ENCODE measurements at places on chromosomes 13 and 19.
A peak's percentile ranks its signal among the peaks of the same experiment; 100 is the strongest.

GRCh38 chr13:53783471-53783870, 754.9 kb downstream of the OLFM4 start:
- DNase-seq, result no peak

DNA sequence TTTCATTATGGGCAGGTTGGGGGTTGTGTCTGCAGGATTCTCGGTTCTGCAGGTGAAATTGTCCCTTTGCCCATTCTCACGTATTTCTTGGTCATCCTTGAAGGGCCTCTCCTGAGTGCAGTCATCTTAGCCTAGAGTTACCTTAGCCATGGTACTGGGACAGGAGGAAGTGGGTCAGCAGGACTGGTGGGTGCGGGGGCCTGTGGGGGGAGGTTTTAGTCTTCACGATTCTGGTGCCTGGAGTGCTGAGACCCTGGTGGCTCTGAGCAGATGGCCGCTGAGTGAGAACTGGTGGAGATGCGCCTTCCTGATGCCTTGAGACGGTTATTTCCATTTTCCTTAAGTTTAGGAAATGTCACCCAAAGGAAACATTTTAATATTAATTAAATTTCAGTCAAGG, 11.8 kb downstream of the COL4A2 start:
- DNase-seq, result no peak

GRCh38 chr13:39397226-39397895, 205.6 kb downstream of the LHFPL6 start:
- no peak for DNase-seq

GRCh38 chr13:36817996-36818803, 822 bp upstream of the RFXAP start:
- DNase-seq, result no peak

- peak; percentile 80 for DNase-seq
Measured at GRCh38 chr19:2602391-2603181, 99.9 kb downstream of the GNG7 start.

- DNase-seq, result no peak
Measured at GRCh38 chr19:39871886-39872866, 26.0 kb upstream of the FBL start.

DNA sequence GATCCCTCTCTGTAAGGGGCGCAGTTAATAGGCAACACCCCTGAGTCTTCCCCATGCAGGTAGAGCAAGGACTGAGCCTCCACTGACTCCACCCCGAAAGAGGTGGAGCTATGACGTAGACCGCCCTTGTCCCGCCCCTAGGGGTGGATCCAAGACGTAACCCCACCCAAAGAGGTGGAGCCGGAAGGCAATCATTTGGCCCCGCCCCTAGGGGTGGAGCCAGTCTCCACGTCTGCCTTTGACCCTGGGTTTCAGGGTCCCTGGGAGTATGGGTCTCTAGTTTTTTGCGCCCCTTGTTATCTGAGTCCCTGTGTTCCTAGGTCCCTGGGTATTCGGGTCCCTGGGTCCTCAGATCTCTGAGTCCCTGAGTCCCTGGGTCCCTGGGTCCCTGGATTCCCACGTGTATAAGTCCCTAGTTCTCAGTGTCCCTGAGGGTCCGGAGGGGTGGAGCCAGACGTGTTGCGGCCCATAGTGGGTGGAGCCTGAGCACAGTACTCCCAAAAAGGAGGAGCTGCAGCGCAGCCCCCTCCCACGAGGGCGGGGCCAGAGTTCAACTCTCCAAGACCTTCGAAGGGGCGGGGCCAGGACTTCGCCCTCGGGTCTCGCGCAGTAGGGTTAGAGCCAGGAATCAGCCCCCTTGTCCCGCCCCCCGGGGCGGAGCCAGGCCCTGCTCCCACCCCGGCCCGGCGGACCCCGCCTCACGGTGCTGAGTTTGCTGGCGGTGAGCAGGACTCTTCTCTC, 5.3 kb downstream of the DENND1C start:
- DNase-seq, result no peak

DNA sequence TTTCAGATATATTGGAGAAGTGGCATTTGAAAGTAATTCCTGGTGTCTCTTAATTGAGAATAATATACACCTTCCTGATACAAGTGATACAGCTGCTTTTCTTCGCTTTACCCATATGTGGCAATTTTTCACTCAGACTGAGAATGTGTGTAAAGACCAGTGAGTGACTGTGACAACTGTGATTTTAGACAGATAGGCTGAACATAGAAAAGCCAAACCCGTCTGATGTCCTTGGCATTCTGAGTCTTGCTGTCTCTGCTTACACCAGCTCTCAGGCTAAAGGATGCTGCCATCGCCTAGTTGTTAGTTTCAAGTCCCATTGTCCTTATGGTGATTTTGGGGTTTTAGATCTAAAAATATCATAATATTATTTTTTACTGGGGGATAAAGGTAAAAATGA, 492.6 kb downstream of the RFC3 start:
- no peak for DNase-seq

DNA sequence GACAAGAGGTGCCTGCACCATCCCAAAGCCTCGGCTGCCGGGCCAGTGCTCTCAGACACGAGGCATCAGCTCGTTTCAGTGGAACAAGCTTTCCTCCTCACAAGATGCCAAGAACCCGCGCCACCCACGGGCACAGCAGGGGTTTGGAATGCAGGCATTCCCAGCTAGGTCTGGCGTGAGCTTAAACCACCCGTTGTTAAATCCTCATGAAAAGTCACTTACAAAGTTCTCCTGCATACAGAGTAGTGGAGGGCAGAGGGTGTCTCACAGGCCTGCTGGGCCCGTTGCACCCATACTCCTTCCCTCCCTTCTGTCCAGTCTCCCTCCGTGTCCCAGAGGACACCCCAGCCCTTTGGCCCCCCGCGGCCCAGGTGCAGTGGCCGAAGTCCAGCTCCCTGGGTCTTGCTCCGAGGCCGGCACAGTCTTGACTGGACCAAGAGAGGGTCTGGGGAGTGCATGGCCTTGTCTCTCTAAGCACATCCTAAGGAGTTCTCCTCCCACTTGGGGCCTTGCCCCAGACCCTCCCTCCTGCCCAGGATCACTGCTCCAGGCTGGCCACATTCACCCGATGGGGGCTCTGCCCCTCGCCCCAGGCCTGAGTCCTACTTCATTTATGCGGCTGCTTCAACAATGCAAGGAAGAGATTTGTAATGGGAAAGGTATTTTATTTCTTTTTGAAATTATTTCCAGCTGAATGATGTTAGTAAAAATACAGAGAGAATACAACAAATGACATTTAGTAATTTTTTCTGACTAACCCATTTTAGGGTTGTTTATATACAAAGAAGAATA, 35.2 kb upstream of the GRTP1 start:
- DNase-seq, result no peak

- no peak for DNase-seq
Measured at GRCh38 chr19:41637484-41637883, 10.6 kb upstream of the CEACAM4 start.

DNA sequence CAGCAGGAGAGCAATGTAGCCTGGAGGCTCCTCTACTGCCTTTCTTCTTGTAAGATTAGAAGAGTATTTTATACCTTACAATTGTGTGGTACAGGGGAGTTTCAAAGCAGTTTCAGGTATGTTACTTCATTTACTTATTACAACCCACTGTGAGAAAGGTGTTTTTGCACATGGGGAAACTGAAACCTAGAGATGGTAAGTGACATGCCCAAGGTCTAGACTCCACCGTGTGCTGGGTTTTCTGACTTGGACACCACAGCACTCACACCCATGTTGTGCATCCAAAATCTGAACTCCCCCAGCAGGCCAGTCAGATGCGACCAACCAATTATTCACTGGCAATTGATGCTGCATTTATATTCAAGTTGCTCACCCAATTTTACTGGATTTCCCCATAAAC, 22.8 kb downstream of the ERICH6B start:
- DNase-seq, result no peak

DNA sequence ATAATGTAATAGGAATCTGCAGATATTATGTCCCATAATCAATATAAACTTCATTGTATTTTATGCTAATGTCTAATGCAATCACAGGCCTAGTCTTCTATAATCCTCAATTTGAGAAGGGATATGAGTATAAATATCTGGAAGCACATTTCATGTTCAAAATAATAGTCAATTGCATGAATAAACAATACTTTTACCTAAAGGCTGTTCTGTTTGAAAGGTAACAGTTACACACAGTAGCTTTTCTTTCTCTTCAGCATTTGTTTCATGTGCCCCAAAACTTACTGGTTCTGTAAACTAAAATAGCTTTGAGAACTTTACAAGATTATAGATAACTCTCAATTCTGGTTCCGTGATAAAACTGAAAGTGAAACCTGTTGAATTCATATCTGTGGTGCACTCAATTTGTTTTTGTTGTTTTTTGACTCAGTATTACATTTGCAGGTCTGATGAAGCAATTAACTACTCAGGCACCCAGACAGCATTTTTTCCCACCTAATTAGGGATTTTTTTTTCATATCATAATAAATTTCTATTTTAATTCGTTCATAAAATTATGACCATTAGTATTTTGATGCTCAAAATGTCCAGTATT, 1193.8 kb downstream of the SLITRK1 start:
- DNase-seq, result no peak

GRCh38 chr13:41017159-41017558, 2.0 kb downstream of the ELF1 start:
- DNase-seq, result no peak

DNA sequence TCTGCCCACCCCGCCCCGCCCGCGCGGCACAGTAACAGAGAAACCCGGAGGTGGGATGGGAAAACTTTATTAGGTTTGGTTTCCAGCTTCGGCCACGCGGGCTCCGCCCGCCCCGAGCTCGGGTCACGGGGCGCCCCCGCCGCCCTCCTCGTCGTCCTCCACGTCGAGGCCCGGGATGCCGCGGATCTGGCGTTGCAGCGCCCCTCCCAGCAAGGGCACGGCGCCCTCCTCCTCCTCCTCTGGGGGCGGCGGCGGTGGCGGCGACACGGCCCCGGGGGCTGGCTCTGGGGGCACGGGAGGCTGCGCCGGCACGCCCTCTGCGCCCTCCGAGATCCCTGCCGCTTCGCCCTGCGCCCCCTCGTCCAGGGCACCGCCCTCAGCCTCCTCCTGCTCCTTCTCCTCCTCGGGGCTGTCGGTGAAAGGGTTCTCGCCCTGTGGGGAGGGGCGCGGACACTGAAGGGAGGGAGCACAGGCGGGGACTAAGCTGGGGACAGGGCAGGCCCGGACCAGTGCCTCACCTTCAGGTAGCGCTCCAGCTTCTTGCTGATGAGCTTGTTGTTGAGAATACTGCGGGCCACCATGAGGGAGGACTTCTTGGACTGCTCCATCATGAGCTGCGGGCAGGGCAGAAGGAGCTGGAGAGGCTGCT, 536 bp upstream of the AKAP8 start:
- DNase-seq, result no peak

DNA sequence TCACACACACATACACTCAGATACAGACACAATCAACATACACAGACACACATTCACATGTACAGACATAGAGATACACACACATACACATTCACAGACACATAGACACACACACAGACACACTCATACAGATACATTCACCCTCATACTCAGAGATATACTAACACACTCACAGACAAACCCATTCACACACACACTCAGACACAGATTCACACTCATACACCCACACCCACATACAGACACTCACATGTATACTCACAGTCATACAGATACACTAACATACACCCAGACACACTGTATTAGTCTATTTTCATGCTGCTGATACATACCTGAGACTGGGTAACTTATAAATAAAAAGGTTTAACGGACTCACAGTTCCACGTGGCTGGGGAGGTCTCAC, 30.8 kb downstream of the GJA3 start:
- DNase-seq, result no peak

- DNase-seq, result no peak
Measured at GRCh38 chr19:16374436-16374835, 49.8 kb downstream of the KLF2 start.

DNA sequence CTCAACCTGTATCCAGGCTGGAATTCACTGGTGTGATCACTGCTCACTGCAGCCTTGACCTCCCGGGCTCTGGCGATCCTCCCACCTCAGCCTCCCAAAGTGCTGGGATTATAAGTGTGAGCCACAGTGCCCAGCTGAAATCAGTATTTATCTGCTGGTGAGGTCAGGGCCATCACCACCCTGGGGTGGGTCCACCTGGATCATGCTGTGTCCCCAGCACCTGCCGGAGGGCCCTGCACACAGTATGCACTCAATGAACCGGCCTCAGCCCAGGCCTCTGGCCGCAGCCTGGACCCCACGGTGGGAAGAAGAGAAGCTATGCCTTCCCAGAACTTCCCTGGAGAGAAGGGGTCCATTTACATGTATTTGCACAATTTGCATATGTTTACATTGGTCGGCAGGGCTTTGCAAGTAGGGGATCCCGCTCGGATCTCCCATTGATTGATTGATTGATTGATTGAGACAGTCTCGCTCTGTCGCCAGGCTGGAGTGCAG, 2.6 kb upstream of the SLC5A5 start:
- DNase-seq, result no peak

GRCh38 chr13:98252931-98253470, 75.9 kb upstream of the RNF113B start:
- no peak for DNase-seq

DNA sequence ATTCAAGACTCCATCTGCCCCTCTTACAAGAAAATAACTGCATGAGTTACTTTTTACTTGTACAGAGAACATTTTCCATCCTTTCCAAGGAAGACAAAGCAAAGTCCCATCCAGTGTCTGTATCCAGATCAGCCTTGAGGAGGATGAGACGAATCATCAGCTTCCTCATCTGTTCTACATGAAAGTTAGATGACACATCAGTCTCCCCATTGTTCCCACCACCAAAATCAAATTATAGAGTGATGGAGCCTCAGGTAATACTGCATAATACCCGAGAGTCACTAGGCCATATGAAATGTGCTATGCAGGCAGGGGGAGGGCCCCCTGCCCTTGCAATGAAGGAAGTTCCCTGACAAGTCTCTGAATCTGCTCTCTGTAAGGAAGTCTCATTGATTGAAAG, 1244.6 kb upstream of the SLC10A2 start:
- DNase-seq, result no peak

DNA sequence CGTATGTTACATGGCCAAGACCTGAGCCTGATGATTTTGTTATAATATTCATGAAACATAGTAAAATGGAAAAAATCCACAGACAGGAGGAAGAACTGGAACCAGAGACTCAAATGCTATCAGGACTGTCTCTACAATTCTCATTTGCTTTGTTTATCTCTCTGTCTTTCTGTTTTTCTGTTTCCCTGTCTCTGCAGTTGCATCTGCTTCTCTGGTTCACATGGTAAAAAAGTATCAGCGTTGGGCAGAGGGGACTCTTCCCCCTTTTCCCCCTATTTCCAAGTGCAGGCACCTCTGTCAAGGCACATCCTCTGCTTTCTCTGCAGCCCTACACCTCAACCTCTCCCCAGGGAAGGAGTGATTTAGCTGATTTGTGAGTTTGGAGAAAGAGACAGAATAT, 41.2 kb upstream of the VWA8 start:
- no peak for DNase-seq

- no peak for DNase-seq
Measured at GRCh38 chr13:112761701-112762689, 72.2 kb downstream of the ATP11A start.

- no peak for DNase-seq
Measured at GRCh38 chr19:10544242-10544752, 593 bp downstream of the ATG4D start.

GRCh38 chr19:47145639-47146486, 15.2 kb downstream of the SAE1 start:
- DNase-seq, result no peak
